ENCODE measurements at places on chromosomes 7 and 10. TPM values are rescaled to one million over a fixed set of nuclear protein-coding genes. Genes with fewer than 3 reads are reported as not detected.

GRCh38 chr7:73307436-73307835, 1.2 kb downstream of the NSUN5 start:
- no peak for DNase-seq

GRCh38 chr10:15348579-15348978, 22.5 kb downstream of the FAM171A1 start:
- no peak for DNase-seq

GRCh38 chr10:99681553-99681952, 22.2 kb downstream of the ENTPD7 start:
- DNase-seq = no peak

The CRPPA gene
- 2.4 TPM for total RNA-seq

GRCh38 chr7:44972562-44972961, 6.3 kb downstream of the MYO1G start:
- peak; percentile 5 for DNase-seq

- no peak for DNase-seq
Measured at GRCh38 chr7:132882714-132883428, 199.0 kb downstream of the CHCHD3 start.

DNA sequence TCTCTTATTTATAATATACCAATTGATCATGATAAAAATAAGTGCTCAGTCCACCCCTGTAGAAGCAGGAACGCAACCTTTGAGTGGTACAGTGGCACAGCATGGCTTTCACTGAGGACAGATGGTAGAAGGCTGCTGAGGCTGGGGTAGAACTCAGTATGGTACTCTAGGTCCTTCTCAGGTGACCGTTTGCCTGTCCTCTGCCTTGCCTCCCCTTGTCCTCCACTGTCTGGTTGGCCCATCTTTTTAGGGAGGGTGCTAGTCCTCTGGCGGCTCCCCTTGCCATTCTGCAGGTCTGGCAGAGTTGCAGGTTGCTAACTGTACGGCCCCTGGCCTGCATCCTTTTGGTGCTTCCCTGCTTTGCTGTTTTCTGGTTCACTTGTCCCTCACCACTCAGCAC, 27.3 kb downstream of the SLC18A2 start:
- DNase-seq = no peak

The BAIAP2L1 gene
- total RNA-seq = 20.2 TPM

DNA sequence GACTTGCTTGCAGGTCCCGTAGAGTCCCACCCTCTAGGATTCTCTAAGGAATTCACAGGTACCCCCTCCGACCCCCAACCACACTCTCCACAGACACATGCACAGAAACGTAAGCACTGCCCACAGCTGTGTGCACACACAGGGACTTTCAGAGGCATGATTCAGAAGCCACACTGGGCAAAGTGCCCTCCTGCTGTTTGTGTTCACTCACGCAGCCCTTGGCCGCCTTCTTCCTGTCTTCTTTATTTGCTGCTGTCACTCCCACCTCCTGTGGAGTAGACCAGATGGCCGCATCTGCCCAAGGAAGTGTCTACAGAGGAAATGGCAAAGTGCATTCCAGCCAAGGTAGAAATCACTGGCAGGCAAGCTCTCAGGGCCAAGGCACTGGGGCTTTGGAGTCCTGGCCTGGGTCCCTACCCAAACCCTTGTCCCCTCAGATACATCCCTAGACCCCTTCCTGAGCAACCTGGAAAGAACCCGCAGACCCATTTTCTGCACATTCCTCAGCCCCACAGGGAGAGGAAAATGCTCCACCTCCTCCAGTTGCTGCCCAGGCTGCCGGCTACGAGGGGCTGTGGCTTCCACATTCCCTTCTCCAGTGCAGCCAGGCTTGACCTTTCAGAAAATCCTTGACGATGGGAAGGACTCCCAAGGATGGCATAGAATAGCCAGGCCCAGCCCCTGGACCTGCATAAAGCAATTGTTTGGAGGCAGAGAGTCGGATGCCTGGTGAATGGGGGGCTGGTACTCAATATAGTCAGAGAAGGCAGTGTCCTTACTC, 21.6 kb upstream of the GIMAP8 start:
- DNase-seq = no peak

GRCh38 chr7:141844256-141844655, 3.0 kb upstream of the PRSS37 start:
- no peak for DNase-seq

The C7orf57 gene
- 11.4 TPM for total RNA-seq

GRCh38 chr7:16929146-16929762, 47.5 kb upstream of the AGR3 start:
- DNase-seq = no peak

The CDC14C gene
- total RNA-seq = not detected

The KEL gene
- total RNA-seq = 9.2 TPM

- no peak for DNase-seq
Measured at GRCh38 chr7:2517026-2517425, 2.5 kb upstream of the LFNG start.

DNA sequence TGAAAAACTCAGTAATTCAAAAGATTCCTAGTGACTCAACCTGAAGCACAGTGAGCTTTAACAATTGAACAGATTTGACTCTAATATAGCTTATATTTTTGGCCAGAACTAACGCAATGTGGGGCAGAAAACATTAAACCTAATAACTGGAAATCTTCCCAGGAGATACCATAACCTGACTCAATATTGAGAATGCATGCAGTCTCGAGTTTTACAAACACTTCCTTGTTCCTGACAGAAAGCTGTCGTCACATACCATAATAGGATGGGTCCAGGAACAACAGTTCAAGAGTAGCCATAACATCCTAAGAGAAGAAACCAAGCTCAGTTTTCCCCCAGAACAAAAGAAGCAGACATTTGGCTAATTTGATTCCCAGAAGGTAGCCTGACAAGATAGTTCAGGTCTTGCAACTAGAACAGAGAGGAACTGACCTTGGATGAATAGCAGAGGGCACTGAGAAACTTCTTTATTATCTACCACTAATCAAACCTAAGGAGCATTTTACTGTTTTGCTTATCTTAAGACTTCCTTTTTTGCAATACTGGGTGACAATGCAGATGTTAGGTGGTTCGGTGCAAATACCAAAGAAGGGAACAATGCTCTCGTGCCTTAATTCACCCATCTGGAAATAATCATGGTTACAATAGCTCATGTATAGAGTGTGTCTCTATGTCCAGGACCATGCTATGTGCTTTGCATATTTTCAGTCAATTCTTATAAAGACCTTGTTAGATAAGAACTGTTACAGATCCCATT, 38.6 kb upstream of the ACSL5 start:
- no peak for DNase-seq

The DLX5 gene
- total RNA-seq = not detected

The SPDYE5 gene
- total RNA-seq = not detected

DNA sequence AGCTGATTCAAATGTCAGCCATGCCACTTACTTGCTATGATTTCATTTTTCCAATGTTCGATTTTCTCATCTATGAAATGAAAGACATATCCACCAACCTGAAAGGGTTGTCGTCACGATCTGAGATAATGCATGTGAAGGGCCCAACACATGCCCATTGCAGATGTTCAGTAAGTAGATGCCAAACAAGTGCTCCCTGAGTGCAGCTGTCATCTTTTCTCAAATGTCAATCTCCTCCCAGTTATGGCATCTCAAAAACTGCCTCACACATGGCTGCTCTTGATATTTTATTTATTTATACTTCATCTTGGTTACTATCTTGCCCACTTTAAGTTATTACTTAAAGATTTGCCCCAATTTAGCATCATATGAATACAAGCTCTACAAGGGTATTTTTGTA, 16.8 kb downstream of the CPEB3 start:
- DNase-seq = no peak

- DNase-seq = no peak
Measured at GRCh38 chr10:29007370-29007747, 281.5 kb upstream of the LYZL1 start.

The GNG11 gene
- 13.6 TPM for total RNA-seq

The CPED1 gene
- 17.6 TPM for total RNA-seq

DNA sequence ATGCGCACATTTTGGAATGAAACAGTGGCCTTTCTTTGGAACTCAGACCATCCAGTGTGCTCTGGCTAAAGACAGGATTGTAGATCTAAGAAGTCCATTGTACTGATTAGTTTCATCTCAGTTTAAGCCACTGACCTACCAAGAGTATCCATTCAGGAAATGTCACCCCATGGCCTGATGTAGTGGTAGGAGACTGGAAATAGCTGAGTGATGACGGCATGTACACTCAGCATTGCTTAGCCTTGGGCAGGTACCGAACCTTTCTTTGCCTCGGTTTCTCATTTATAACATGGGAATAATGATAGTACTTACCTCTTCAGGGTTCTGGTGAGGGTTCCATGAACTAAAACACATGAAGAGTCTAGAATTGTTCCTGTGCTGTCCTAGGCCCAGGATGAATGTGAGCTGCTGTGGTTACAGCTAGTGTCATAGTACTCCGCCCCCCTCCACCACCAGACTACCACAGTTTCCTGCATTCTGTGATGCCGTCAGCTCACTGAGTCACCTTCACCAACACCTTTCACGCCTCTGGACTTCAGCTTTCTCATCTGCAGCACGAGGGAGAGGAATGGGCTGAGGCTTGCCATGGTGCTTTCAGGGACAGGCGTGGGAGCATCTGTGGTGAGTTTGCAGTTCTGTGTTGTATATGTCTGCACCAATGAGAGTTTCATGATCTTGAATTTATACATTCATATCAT, 484.0 kb upstream of the GALNT17 start:
- DNase-seq = no peak

The SOSTDC1 gene
- 7.9 TPM for total RNA-seq

- no peak for DNase-seq
Measured at GRCh38 chr10:42707234-42707633, 68.9 kb upstream of the ZNF33B start.

The CYP2W1 gene
- not detected for total RNA-seq

The ZPBP gene
- total RNA-seq = not detected

- no peak for DNase-seq
Measured at GRCh38 chr7:151689196-151689971, 169.7 kb upstream of the RHEB start.

The GLI3 gene
- 19.4 TPM for total RNA-seq

The CLDN12 gene
- total RNA-seq = 8.0 TPM
